ENCODE measurements at places on chromosomes 3 and 15.

DNA sequence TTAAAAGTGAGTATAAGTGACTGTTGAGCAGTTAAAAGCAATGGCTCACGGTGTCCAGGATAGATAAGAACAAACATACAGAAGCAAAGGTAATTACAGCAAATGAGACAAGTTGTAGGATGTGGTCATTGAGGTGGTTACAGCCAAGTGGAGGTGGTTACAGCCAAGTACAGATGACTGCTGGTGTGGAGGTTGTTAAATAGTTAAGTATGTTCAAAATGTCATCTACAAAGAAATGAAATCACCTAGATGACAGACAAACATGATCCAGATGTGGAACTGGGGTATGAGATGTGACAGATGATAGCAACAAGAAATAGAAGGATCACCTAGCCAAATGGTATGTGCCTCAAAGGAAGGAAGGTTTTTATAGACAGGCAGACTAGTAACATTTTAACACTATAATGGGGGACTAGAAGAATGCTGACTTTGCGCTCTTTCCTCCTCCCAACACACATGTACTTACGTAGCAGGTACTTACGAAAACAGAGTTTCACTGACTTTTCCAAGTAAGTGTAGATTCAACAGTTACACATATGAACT is 6.8 kb upstream of the ANKRD28 start:
- no peak for DNase-seq

- DNase-seq = no peak
Measured at GRCh38 chr3:157101486-157101885, 58.5 kb downstream of the CCNL1 start.

GRCh38 chr15:99496302-99496629 is 69.5 kb upstream of the MEF2A start:
- no peak for DNase-seq

DNA sequence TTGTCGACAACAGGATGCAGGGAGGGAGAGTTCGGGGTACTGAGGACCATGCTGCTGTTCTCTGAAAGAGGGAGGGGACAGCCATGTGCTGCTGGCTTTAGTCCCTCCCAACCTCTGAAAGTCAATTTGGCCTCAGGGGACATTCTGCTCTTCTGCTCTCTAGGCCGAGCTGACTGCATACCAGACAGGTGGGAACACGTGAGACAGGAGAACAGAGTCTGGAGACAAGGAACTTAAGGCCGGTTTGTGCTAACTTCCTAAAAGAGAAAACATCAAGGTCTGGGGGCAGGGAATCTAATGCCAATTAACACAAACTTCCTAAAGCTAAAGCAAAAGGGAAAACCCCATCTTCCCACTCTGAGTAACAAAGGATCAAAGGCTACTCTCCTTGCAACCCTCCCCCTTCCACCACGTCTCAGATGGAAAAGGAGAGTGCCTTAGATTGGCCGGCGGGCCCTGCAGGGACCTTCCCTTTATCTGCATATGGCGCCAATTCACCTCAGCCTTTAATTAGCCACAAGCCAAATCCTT is 41.0 kb downstream of the SLCO2A1 start:
- no peak for DNase-seq

- no peak for DNase-seq
Measured at GRCh38 chr3:64730681-64731080, 42.9 kb upstream of the ADAMTS9 start.

DNA sequence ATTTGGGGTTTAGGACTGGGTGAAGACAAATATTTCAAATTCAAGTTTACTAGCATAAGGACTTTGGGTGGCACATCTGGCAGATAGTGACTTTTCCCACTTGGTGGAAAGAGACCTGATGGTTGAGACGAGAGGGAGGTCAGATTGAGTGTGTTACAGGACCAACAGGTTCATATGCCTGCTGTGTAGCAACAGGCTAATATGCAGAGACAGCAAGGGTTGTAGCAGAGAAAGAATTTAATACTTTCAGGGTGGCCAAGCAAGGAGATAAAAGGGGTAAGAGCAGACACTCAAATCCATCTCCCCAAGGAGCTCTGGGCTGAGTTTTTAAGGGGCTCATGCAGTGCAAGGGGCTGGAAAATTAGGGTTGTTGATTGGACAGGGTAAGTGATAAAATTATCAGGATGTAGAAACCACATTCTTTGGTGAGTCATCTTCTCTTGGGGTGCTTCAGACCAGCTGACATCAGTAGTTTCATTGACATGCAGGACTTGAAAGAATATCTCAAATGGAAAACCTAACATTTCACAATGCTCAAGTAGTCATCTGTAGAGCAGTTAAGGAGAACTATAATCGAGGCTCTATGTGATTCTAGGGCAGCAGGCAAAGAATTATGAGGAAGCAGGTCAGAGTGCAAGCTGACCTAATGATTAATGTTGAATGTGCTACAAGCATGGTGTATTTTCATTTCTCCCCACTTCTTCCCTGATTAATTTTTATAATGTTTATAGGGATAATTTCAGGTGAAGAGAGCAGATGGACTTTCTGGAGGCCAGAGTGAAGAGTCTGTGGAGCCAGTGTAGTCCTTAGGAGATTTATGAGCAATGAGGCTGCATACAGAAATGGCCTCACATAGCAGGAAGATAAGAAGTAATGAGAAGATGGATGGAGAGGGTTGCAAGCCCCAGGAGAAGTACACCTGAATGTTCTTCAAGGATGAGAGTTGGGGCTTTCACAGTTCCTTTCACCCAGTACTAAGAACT is 13.7 kb downstream of the FOXB1 start:
- DNase-seq = no peak

GRCh38 chr3:48989126-48989795 is 780 bp upstream of the P4HTM start:
- DNase-seq = no peak

GRCh38 chr3:37559461-37559860 is 302.2 kb upstream of the CTDSPL start:
- no peak for DNase-seq

GRCh38 chr3:8371085-8371551 is 130.5 kb upstream of the LMCD1 start:
- DNase-seq = no peak

DNA sequence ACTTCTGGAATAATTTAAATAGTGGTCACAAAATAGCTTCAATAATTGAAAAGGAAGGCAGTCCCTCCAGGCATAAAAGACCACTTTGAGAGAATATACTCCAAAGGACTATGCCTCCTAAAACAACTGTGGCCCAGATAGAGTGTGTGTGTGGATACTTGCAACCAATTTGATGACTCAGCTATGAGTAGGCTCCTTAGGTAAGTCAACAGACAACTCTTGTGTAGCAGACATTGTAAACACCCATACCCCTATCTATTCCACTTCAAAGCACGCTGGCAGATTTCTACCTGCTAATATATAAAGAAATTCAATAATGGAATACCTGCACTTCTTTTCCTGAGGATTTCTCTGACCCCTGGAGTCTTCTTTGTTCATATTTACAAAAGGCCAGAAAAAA is 254.5 kb downstream of the NEK10 start:
- no peak for DNase-seq

DNA sequence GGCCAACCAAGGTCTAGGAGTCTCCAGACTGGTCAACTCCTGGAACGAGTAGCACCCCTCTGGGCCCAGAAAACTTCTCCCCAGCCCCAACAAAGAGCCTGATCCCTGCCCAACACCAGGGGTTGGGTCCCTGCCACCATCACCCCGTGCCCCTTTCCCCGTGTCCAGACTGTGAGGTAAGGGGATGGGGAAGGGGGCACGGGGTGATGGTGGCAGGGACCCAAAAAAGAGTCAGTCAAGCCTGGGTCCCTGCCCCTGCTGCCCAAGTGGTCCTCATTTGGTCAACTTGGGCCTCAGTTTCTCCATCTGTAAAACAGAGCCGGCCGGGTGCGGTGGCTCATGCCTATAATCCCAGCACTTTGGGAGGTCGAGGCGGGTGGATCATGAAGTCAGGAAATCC is 1.1 kb upstream of the NBEAL2 start:
- no peak for DNase-seq

- no peak for DNase-seq
Measured at GRCh38 chr15:77135181-77135580, 64.3 kb upstream of the TSPAN3 start.

- no peak for DNase-seq
Measured at GRCh38 chr15:65576664-65577063, 34.3 kb downstream of the INTS14 start.

DNA sequence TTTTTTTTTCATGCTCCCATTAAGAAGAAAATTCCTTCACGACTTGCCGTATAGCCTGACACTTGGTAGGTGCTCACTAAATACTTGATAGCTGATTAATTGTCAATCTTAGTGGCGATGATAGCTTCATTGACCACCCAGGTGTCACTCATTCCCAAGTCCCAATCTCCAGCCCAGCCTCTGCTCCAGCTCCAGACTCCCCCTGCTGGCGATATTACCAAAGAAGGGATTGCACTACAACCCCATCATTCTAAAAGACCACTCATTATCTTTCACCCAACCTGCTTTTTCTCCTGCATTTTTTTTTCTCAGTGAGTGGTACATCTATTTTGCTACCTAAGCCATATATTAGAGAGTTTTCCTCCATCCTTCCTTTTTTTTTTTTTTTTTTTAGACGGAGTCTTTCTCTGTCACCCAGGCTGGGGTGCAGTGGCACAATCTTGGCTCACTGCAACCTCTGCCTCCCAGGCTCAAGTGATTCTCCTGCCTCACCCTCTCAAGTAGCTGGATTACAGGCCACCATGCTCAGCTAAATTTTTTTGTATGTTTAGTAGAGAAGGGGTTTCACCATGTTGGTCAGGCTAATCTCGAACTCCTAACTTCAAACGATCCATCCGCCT is 19.5 kb upstream of the COMMD2 start:
- no peak for DNase-seq

- no peak for DNase-seq
Measured at GRCh38 chr15:52438047-52438446, 90.6 kb downstream of the MYO5A start.

DNA sequence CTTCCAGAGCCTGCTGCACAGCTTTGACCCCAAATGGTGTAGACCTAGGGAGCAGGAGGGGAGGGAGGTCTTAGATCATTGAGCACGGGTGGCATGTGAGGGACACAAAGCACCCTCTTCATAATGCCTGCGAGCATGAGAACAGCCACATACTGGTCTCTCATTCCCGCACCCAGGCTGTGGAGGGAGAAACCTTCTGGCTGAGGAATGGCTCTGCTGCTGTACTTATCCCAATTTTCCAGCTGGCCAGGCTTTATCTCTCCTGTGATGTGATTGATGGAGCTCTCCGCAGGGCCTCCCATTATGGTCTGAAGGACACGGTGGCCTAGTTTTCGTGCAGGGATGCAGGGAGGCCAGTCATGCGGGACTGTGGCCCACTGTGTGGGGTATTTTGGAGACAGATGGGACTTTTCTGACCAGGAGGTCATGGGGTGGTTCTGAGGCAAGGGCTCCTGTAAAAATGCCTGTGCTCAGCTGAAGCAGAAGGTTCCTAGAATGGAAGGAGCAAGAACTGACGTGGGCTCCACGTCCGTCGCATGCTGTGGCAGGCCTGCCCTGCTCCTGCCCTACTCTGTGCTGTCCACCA is 251.5 kb downstream of the PLCL2 start:
- DNase-seq = no peak

- DNase-seq = no peak
Measured at GRCh38 chr15:25832158-25832557, 31.0 kb downstream of the ATP10A start.

- no peak for DNase-seq
Measured at GRCh38 chr3:15044326-15044725, 20.8 kb downstream of the MRPS25 start.

- DNase-seq = no peak
Measured at GRCh38 chr3:22980346-22980745, 222.8 kb upstream of the UBE2E2 start.

DNA sequence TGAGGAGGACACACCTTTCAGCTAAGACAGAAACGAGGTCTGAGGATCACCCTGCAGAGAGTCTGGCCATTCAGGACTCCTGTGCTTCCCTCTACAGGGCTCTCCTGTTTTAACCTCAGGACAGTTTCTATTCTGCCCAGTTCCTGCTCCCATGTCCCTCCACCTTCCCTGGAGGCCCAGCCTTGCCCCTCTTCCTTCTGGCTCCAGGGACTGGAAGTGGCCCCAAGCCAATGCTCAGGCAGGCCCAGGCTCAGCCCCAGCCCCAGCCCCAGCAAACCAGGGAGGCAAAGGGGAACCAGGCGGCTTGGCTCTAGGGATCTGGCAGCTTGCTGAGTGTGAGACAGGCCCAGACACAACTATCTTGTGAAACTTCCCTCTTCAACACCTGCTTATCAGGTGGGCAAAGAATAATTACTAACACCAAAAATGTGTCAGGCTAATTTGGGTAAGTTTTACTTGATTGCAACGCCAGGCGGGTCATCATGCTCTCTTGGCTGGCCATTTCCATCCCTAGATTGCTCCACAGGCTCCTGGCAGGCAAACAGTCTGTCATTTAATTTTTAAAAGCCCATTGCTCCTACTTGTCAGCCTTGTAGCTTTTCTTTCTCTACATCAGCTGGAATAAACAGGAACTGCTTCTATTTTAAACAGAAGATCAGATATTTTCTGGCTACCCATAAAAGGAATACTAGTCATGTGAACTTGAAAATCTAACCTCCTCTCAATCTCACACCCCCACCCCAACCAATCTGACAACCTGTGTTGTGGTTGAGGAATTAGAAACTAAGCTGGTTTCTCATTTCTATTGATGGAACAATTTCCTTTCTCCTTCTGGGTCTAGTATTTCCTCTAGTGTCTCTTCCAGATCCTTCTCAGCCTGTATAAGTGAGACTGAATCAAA is 33.5 kb downstream of the UPK1B start:
- DNase-seq = no peak

DNA sequence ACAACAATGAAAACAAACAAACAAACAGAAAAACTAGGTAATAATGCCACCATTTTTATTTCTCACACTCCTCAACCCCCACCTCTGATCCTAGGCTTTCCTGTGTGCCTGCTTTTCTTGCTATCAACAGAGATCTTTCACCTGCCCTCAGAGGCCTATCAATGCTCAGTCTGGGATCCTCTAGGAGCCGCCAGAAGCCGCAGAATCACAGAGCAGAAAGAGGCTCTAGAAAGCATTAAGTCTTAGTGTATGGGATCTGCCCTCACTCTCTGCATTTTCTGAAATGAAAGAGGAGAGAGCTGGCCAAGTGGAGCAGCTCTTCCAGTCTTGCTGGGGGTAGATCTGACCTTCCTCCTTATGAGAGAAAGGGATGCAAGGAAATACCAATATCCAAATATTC is 306.8 kb downstream of the TUSC7 start:
- no peak for DNase-seq

DNA sequence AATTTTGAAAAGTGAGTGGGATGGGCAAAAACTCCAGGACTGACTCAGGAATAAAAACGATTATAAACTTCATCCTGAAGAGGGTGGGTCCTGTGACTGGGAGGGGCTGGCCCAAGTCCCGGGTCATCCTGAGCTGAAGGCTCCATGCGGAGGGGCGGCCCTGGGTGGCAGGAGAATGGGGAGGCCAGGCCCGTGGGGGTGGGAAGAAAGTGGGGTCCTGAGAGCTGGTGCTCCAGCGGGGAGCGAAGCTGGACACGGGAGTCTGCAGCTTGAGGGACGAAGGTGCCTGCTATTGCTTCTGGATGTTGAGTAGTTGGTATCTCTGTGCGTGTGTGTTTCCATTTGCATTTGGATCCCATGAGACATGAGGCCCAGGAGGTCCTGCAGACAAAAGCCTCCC is 4.7 kb upstream of the OCA2 start:
- DNase-seq = no peak

Data from stimulated activated CD4-positive, alpha-beta T cell treated with anti-CD3 and anti-CD28 coated beads, TNF-alpha, amount 100 ng/mL, for 1 hour (primary cell).